Right forelimb (tissue), 1 donor: ENCODE measurements at places on chromosomes 6 and 20.

GRCh38 chr6:109182578-109182977 lies 87.3 kb downstream of the CEP57L1 start:
- peak; percentile 58 for DNase-seq

GRCh38 chr6:10230531-10230930 lies 184.3 kb downstream of the TFAP2A start:
- DNase-seq: no peak

DNA sequence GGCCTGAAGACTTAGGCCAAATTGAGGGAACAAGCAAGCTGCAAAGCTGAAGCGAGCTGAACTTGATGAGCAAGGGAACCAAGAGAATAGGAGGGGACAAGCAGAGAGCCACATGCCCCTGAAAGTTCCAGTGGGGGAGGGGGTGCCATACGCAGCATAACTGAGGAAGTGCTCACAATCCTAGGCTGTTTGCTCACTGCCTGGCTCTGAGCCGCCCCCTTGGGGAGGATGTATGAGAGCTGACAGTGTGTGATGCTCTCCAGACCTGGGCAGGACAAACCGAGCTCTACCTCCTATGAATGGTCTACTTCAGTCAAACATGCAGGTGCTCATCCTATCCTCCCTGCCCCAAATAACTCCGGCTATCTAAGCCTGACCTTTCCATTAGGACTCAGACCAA lies 52.1 kb downstream of the FAXC start:
- DNase-seq: no peak

- no peak for DNase-seq
Observed at GRCh38 chr6:137827411-137827940, 39.6 kb upstream of the TNFAIP3 start.

DNA sequence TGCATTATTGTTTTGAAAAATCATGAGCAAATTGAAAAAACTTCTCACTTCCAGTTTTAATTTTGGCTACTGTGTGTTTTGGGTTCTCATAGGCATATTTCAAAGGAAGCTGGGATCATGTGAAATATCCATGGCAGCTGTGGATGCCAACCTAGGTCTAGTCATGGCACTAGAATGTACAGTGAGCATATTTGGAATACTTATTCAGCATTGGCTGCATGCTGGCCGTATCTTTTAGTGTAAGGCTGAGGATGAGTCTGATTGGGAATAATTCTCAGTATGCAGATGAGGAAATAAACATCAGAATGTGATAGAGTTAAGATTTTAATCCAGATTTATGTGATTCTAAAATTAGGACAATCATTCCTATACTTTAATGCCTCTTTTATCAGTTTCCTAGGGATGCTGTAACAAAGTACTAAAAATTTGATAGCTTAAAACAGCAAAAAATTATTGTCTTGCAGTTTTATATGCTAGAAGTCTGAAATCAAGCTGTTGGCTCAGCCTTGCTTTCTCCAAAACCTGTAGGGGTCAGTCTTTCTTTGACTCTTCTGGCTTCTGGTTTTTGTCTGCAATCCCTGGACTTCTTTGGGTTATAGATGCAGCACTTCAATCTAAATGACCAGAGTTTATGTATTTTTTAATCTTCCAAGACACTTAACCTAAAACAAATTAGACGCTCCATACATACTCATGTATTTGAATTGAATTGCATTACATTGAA lies 37.7 kb upstream of the DEFB112 start:
- no peak for DNase-seq

GRCh38 chr6:90485635-90486277 lies 101.1 kb downstream of the MAP3K7 start:
- DNase-seq: no peak

DNA sequence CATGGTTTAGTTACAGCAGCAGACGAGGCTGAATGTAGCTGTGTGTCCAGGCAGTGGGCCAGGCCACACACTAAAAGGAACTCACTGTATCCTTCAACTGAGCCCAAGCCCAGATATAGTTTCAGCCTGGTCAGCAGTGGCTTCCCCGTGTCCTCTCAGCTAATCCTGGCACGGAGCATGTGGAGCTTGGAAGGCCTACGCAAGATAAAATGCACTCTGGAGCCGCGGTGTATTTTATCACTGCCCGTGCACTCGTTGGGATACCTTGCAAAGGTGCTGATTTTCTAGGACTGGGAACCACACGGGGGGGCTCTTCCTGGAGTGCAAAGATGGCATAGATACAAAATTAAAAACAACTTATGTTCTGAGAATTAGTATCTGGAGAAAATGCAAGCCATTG lies 48.4 kb upstream of the IYD start:
- peak; percentile 72 for DNase-seq

- no peak for DNase-seq
Observed at GRCh38 chr6:21265730-21266044, 327.9 kb upstream of the SOX4 start.

DNA sequence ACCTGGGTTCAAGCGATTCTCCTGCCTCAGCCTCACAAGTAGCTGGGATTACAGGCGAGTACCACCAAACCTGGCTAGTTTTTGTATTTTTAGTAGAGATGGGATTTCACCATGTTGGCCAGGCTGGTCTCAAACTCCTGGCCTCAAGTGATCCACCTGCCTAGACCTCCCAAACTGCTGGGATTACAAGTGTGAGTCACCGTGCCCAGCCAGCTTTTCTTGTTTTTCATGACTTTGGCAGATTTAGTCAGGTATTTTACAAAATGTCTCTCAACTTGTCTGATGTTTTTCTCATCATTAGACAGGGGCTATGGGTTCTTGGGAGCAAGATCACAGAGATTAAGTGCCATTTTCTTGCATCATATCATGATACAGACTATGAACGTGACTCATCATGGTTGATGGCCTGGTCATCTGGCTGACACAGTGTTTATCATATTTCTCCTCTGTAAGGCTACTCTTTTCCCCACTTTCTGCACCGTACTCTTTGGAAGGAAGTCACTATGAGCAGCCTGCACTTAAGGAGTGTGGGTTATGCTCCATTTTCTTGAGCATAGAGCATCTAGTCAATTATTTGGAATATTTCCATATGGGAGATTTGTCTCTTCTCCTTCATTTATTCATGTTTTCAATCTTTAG lies 67.8 kb downstream of the RNF182 start:
- DNase-seq: no peak

DNA sequence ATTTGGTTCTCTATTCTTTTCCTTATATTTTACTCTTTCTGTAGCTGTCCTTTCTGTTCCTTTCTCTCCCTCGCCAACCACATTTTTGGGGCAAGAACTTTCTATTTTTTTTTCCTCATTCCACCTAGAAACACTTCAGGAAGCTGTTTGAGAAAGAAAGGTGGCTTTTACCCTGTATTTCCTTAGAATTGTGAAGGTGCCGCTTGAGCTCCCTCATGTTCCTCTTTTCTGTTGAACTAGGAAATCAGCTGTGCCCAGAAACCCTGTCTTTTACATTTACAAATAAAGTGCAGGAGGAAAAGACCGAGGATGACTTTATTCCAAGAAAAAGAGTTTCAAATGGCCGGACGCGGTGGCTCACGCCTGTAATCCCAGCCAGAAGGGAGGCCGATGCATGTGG lies 38.2 kb downstream of the OR2B2 start:
- DNase-seq: no peak

DNA sequence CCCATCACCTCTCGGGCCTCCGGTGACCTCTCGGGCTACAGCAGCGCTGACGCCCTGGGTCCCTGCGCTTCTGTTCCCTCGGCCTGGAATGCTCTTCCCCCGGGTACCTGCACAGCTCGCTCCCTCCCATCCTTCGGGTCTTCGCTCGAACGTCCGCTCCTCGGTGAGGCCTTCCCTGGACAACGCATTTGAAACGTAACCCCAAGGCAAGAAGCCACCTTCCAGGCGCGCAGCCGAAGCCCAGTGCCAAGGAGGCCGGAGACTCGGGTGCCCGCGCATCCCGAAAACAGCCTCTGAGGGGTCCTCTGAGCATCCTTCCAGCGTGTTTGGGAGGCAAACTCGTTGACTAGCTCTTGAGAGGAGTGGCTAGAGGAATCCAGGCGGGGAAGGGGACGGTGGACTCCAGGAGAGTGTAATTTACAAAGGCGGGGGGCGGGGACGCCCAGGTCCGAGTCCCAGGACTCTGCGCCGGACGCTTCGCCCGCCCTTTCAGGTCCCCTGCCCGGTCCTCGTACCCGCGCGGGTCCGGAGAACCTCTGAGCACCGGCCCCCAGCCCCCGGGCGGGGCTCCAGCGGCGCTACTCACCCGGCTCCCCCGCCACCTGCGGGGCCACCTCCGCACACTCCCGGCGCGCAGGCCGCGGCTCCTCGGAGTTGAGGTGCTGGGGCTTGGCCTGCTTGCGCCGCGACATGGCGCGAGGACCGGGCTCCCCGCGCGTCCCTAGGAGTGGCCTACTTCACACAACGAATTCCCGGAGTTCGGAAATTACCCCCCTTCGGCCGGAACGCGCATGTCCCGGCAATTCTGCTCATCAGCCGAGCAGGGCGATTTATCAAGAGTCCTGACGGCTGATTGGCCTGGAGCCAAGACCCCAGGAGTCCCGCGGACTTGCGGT lies 86.8 kb downstream of the ZFP64 start:
- DNase-seq: peak; percentile 70
